Skin of body (tissue), 3 donors: ENCODE measurements at places on chromosomes 11 and 22.

- no peak for DNase-seq
These were observed 70.7 kb downstream of the FLI1 start for GRCh38 chr11:128764424-128765095.

- peak; percentile 21 for DNase-seq
These were observed 55.3 kb upstream of the CCDC188 start for GRCh38 chr22:20205964-20206708.

- no peak for DNase-seq
These were observed 32.8 kb upstream of the PPARA start for GRCh38 chr22:46117206-46118199.

- no peak for DNase-seq
These were observed 12.7 kb upstream of the IL2RB start for GRCh38 chr22:37162221-37163095.

DNA sequence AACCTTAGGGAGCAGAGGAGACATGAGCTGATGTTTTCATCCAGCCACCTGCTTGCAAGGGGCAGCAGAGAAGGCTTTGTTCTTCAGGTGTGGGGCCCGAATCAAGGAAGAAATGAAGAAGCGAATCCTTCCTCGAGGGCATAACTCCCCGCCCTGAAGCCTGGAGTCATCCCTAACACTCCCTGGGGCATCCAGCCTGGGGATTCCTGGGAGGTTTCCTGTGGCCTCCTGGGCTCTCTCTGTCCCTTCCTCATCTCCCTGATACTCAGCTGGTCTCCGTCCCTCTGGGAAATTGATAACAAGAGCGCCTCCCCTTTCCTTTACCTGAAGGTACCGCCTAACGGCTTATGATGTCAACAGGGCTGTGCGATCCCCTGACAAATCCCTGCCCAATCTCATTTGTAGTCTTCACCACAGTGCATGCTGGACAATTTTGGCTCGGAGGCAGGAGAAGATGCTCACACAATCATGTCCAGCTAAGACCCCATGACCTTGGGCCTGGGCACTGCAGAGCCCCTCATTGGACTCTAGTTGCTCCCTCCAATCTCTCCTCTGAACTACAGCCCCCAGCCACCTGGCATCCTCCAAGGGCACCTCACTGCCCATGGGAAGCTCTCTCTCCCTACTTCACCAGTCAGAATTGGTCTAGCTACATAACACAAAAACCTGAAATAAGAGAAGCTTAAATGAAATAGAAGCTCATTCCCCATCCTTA, 80.6 kb upstream of the RTL6 start:
- DNase-seq = no peak

- no peak for DNase-seq
These were observed 43.3 kb downstream of the FBXO7 start for GRCh38 chr22:32517921-32518320.
